ENCODE measurements at places on chromosomes 12 and 14.

- no peak for DNase-seq
Measured at GRCh38 chr14:88785911-88786310, 6.8 kb downstream of the EML5 start.

- DNase-seq, result no peak
Measured at GRCh38 chr12:48997719-48998496, 1.3 kb downstream of the DDN start.

- DNase-seq, result no peak
Measured at GRCh38 chr14:50533241-50533705, 904 bp upstream of the MAP4K5 start.

DNA sequence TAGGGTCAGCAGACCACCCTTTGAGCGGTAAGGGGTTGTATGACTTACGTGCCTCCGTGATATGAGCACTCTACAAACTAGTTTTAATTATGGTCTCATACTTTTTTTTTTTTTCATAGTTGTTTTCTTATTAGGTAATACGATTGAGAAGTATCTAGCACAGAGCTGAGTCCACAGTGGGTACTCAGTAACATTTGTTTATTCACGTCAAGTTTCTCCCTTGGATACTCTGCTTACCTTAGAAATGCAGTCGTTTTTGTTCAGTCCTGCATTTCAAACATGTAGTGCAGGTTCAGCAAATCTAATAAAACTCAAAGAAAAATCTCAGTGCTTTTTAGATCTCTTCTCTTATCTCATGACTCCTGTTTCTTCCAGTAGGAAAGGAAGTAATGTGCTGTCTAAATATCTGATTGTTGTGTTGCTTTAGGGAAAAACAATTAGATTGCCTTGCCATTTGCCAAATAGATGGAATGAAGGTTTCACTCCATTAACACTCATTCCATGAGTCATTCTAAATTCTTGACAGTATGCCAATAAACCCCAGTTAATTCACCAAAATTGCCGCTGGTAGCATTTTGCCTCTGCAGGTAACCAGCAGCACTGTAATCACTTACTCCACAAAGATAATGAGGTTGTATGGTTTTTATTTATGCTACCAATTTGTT is 118.9 kb downstream of the PTCSC3 start:
- DNase-seq, result no peak

DNA sequence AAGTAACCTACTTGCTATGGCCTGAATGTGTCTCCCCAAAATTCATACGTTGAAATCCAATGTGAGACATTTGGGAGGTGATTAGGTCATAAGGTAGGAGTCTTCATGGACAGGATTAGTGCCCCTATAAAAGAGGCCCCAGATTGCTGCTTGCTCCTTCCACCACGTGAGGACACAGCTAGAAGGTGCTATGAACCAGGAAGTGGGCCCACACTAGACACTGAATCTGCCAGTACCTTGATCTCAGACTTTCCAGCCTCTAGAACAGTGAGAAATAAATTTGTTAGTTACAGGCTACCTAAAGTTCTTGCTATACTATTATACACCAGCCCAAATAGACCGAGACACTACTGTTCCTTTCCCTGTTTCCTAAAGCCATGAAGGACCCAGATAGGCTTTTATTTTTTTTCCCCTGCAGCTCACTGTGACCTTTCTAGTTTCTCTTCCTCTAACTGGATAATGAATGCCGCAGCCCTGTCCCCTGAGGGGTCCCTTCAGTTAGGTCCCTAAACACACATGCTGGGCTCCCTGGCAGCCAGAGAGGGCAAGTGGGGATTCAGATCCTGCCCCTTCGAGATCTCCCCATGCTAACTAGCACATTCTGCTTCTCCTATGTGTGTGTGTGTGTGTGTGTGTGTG is 19.3 kb downstream of the SLC25A3 start:
- no peak for DNase-seq

DNA sequence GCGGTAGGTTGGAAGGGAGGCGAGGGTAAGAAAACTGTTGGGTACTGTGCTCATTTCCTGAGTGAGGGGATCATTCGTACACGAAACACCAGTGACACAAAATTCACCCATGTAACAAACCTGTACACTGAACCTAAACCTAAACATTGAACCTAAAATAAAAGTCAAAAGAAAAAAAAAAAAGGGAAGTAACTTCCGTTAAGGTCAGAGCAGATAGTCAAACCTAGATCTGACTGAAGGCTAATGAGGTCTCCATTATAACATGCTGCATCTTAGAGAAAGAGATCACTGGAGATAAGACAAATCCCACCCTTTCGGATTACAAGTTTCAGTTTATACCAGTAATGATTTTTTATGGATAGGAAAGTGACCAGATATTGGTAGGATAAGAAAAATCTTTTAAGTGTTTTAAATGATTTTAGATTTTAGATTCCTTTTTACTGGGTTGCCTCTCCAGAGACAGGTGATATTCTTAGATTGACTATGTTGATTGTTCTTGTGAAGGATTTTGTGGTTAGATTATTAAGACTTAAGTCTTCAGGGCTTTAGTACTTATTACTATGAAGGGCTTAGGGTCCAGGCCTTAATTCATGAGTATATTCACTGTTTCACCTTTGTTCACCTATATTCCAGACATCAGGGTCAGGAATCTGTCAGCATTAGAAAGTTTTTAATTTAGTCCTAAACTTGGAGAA is 11.2 kb upstream of the NCKAP1L start:
- no peak for DNase-seq

GRCh38 chr12:104321949-104322348 is 18.4 kb downstream of the EID3 start:
- DNase-seq, result no peak

DNA sequence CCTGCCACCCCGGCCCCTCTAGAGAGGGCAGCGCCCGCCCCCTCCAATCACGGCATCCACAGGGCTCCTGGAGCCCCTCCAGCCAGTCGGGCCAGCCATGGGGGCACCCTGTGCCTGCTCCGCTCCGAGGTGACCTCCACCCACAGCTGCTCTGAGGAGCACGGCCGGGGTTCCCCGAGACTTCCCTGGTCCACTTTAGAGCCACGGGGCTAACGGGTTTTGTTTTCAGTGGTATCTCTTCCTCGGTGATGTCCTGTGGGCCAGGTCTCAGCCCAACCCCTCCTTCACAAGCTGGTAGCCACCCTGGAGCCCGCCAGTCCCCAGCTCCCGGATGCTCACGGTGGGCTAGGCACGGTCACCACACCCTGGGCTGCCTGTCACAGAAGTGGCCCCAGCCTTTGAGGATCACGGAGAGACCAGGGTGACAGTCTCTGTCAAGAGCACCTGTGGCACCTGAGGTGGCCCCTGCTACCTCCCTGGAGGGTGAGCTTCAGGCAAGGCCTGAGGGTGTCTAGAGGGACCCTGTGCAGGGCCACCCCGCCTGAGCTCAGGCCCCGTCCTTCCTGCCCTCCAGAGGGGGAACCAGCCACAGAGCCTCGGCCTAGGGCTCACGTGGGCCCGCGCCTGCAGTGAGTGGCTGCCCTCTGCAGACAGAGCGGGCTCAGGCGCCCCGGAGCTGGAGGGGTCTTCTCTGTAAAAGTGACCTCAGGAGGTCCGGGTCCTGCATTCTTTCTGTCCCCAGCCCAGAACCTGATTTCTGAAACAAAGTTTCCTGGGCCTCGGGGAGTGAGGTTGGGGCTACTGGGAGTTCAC is 146.0 kb upstream of the C14orf180 start:
- no peak for DNase-seq
